ENCODE measurements at places on chromosomes 13 and 19. TPM values are rescaled to one million over a fixed set of nuclear protein-coding genes. Genes with fewer than 3 reads are reported as not detected.

ZSCAN1 gene
- polyA plus RNA-seq: 0.52 TPM

GAPDHS gene
- not detected for polyA plus RNA-seq

DCLK1 gene
- 118 TPM for polyA plus RNA-seq

ZNF578 gene
- polyA plus RNA-seq: 3.5 TPM

ZFR2 gene
- polyA plus RNA-seq: 2.8 TPM

NANOS3 gene
- 2.2 TPM for polyA plus RNA-seq

DOCK6 gene
- not detected for polyA plus RNA-seq

SYNGR4 gene
- not detected for polyA plus RNA-seq

FFAR3 gene
- not detected for polyA plus RNA-seq

ZNF229 gene
- 5.1 TPM for polyA plus RNA-seq

BEST2 gene
- not detected for polyA plus RNA-seq

Data from Purkinje cell (primary cell).